GDM1 (cell line): ENCODE measurements at places on chromosomes 12 and 14.
A peak's percentile ranks its signal among the peaks of the same experiment; 100 is the strongest.

DNA sequence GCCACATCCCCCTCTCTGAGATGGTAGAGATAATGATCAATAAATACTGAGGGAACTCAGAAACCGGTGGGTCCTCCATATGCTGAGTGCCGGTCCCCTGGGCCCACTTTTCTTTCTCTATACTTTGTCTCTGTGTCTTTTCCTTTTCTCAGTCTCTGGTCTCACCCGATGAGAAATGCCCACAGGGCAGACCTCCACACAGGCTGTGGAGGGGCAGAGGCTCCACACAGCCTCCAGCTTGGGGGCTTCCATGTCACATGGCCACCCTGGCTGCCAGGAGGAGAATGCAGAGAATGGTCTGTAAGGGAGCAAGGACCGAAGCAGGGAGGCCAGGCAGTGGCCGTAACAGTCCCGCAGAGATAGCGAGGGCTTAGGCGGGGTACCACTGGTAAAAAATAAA lies 105.9 kb downstream of the NTF3 start:
- no peak for DNase-seq

- peak; percentile 2 for DNase-seq
Measured at GRCh38 chr14:82075566-82075965, 541.9 kb upstream of the SEL1L start.

- DNase-seq, result no peak
Measured at GRCh38 chr12:52033446-52034140, 17.6 kb upstream of the NR4A1 start.

GRCh38 chr12:86838711-86839110 lies 582.5 kb upstream of the MGAT4C start:
- DNase-seq, result no peak

DNA sequence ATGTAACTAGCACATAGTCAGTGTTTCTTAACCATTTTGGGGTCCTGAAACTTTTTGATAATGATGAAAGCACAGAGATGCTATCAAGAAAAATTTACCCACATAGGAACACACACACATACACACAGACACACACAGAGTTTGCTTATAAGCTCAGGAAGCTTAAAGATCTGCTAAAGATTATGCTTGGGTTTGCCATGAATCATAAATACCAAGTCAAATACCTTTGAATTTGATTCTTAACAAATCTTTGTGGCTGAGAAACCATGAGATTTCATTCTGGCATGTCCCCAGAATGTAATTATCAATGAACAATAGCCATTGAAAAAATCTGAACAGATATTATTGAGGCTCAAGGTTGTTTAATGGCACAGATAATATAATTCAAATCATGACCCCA lies 89.2 kb downstream of the NTS start:
- no peak for DNase-seq

- DNase-seq, result no peak
Measured at GRCh38 chr12:90953956-90954421, 987 bp downstream of the CCER1 start.

DNA sequence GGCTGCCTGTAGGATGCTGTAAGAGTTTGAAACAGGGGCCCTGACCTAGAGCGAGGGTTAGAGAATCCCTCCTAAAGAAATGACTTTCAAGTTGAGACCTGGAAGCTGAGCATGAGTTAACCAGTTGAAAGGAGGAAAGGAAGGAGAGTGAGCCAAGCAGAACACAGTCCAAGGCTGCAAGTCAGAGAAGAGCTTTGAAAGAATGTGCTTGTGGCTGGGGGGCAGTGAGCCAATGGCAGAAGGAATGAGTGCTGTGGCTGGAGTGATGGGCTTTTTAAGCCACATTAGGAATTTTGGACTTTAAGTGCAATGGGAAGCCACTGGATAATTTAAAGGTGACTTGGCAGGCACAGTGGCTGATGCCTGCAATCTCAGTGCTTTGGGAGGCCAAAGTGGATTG lies 18.1 kb downstream of the CDKN1B start:
- no peak for DNase-seq

- no peak for DNase-seq
Measured at GRCh38 chr14:56211084-56211483, 92.9 kb downstream of the PELI2 start.

GRCh38 chr12:2283916-2284315 lies 231.1 kb downstream of the CACNA1C start:
- DNase-seq, result peak; percentile 47

DNA sequence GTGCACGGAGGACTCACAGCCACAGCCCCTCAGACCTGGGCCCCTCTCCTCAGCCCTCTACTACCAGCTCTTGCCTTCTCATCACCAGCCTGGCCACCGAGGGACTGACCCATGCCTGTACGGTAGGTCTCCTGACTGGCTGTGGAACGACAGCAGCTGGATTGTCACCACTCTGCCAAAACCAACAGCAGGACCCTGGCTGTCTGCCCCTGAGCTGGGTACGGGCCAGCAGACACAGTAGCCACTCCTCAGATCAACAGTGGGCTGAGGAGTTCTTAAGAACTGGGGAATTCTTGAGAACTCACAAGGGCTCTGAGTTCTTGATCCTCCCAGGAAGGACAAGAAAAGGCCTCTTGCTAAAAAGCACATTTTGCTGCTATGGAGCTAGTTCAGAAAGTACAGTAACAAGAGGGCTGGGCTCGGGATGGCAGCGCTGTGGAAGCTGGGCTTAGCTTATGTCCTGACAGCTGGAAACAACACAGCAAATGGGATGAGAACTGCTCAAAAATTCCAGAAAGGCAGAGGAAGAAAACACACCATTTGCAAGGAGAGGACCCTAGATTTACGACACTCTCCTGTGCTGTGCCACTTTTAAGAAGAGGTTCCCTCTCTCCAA lies 176.4 kb downstream of the ANO2 start:
- no peak for DNase-seq

- DNase-seq, result no peak
Measured at GRCh38 chr12:20716985-20717384, 21.9 kb downstream of the SLCO1C1 start.

- DNase-seq, result no peak
Measured at GRCh38 chr12:15265875-15266274, 44.7 kb upstream of the RERG start.

GRCh38 chr14:55221186-55221585 lies 29.8 kb upstream of the DLGAP5 start:
- DNase-seq, result no peak

- no peak for DNase-seq
Measured at GRCh38 chr14:96274122-96274521, 18.1 kb downstream of the BDKRB1 start.

DNA sequence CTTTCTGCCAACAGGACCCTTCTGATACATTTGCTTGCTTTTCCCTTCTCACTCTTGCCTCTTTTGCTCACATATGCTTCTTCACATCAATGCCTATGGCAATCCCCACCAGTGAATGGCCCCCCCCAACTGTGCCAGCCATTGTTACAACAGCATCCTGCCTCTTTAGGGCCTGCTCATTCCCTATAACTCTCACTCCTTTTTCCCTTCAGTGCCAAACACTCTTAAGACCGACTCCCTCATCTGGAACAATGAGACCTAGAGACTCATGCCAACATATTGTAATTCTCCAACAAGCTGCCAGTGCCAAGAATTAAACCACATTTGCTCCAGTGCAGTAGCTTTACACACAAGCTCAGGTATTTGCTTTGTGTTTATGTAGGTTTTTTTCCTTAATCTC lies 189.0 kb downstream of the SOX5 start:
- DNase-seq, result no peak

DNA sequence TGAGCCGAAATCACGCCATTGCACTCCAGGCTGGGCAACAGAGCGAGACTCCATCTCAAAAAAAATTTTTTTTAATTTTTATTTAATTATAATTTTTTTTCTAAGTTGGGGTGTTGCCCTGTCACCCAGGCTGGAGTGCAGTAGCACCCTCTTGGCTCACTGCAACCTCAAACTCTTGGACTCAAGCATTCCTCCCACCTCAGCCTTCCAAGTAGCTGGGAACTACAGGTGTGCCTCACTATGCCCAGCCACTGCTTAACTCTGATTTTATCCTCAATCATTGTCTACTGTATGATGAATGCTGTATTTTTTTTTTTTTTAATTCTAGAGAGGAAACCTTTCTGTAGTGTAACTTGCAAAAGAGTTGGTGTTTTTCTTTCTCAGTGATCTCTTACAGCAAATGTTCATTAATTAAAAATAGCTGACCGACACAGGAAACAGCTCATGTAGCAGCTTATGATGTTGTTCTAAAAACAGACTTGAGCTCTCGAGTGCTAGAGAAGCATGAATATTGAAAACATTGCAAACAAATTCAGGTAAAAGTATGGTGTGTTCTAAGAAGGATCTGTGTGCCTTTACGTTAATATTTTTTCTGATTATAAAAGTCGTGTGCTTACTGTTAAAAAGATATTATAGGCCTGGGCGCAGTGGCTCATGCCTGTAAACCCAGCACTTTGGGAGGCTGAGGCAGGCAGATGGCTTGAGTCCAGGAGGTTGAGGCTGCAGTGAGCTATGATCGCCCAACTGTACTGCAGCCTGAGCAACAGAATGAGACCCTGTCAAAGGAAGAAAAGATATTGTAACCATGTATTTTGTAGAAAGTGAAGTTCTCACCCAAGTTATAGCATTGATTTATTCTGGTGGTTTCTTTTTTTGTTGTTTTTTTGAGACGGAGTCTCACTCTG lies 68.9 kb downstream of the FGD4 start:
- no peak for DNase-seq

DNA sequence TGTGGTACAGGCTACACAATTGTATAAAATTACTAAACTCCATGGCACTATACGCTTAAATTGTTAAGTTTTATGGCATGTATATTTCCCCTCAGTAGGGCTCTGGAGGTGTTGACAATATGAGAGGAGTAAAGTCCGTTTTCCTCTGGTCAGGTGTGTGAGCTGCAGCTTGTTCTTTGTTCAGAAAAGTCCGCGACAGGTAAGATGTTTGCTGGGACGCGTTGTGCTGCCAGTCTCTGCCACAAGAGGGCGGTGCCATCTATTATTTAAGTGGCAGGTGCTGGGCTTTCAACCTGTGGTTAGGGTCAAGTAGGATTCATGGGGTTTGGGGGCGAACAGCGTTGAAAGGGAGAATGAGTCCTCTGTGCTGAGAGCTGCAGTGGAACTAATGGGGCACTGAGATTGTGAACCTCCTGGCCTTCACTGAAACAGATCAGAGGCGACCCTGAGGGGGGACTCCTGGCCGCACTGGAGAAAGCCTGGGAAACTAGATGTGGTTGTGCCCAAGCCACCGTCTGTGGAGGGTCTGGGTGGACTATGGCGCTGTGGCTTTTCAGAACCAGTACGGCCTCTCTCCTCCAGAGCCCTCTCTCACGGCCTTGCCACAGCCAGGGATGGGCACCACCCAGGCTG lies 179.0 kb downstream of the SLC15A4 start:
- no peak for DNase-seq

DNA sequence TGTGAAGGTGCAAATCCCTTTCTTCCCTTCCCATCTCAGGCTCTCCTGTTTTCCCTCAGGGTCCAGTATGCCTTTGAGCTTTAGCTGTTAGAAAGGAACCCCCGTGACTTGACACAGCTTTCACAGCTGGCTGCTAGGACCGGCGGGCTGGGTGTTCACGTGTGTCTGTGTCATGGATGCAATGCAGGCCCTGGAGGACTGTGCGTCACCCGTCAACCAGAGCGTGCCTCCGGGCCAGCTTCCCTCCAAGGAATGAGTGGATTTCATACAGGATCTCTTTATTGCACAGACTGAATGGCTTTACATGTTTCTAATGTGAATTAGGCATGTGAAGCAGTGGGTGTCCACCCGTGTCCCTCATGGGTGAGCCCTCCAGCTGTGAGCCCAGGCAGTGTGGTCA lies 77.4 kb downstream of the AACS start:
- DNase-seq, result no peak

GRCh38 chr12:10211940-10212738 lies 538 bp upstream of the GABARAPL1 start:
- DNase-seq, result peak; percentile 21

DNA sequence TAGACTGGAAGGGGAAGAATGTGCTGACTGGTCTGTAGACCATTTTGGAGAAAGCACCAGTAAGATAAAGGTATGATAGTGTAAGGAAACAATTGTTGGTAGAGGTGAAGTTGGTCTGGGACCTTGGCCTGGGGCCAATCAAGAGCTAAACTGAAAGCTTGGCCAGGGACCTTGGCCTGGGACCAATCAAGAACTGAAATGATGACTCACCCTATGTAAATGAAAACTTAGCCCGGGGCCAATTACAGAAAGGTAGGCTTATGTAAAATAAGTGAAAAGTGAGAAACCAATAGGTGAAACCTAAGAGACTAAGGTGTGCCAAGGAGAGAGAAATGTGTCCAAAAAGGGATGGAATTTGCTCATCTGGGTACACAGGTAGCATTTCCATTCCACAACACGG lies 776.0 kb downstream of the C12orf50 start:
- DNase-seq, result no peak

- DNase-seq, result peak; percentile 33
Measured at GRCh38 chr12:71626098-71626497, 37.5 kb downstream of the ZFC3H1 start.

- DNase-seq, result no peak
Measured at GRCh38 chr14:95683793-95684192, 2.4 kb upstream of the TCL1B start.

DNA sequence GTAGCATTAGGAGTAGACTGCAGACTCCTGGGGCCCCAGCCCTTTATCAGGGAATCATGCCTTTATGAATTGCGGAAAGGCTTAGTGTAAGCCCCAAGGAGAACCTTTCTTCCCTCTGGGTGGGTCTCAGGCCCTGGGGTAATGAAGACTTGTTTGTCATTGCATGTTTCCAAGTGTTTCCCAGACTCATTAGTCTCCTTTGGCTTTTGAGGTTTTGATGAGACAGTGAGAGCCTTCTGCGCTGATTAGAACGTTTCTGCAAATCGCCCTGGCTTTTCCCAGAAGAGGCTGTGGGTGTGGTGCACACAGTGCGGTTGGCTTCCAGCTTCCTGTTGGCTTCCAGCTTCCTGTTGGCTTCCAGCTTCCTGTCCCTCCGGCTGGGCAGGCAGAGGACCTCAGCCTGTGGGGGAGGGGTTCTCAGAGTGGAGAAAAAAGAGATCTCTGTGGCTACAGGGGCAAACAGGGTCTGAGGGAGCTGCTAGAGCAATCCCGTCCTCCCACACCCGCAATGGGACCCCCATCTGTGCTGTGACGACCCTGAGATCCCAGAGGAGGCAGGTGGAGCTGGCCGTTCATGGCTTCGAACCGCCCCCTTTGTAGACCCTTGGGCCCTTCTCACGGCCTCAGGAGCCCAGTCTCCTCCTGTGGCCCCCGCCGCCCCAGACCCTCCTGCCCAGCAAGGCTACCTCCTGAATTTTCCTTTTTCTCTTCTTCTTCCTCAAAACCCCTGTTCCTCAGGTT lies 42.1 kb downstream of the GPR68 start:
- DNase-seq, result no peak

DNA sequence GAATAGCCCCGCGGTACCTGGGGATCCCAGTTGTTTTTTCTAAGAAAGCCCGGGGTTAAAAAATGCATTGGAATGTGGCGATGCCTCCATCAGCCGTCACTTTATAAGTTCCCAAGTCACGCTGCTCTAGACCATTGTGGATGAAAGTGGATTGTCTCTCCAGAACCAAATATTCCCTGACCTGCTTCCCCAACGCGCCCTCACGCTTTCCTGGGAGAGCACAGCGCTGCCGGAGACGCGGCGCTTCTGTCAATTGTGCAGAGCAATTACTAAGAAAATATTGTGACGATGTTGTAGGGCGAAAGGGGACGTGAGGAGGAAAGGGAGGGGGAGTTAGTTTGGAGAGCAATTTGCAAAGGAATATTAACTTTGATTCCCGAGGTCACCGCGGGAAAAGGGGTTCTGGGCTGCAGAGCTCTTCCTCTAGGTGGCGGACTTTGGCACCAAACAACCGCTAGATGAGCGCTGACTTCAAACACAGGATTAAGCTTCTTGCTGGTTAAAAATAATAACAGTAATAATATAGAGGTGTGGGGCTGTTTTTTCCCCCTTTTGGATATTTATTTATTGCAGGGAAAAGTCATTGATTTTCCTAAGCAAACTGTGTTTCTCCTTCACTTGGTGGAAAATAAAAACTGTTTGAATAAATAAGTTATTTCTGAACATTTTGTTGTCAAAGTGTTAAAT lies 9.6 kb upstream of the FOXG1 start:
- DNase-seq, result no peak
